Amygdala (tissue), 56 donors: ENCODE measurements at places on chromosomes 7 and 10.

- no peak for DNase-seq
Measured at GRCh38 chr7:45563401-45563800, 10.8 kb upstream of the ADCY1 start.

GRCh38 chr10:55367555-55367954 lies 566.5 kb upstream of the PCDH15 start:
- DNase-seq = no peak

- no peak for DNase-seq
Measured at GRCh38 chr10:10332786-10333185, 684.9 kb upstream of the CELF2 start.

DNA sequence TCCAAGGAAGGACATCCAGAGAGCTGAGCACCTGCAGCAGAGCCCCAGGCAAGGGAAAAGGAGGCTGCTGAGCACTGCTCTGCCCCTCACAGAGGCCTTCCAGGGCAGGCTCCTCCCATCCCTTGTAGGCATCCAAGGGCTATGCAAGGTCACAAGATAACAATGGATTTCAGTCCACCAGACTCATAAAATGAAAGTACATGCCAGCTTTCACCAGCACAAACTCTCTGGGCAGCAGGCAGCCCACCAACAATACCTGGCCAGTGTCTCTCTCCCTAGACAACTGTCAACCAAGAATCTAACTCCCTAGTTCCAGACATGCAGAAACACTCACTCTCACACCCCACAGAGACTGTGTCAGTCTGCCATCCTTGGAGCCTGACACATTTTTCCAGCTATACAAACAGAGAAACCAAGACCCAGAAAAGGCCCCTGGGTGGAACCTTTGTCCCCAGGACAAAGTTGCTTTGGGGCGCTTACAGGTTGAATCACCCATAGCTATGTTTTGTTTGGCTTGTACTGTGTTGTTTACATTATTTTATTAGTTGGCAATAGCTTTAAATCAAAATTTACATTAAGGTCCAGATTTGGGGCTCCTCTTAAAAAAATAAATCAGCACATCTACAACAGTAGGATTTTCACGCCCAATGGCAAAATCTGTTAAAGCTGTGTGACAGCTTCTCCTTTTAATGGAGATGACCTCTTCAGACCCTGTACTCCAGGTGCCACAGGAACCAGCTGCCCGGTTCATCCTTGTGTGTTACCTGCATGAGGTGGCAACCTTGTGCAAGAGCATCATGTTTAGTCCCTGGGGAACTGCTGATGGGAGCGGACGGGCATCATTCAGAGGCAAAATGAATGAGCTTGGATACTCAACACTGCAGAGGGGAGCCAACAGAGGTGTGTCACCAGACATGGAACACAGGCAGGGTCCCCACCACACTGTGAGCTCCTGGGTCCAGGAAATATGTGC lies 5.2 kb downstream of the GRID1 start:
- DNase-seq = no peak

GRCh38 chr10:59995862-59996261 lies 89.5 kb upstream of the CCDC6 start:
- DNase-seq = no peak

DNA sequence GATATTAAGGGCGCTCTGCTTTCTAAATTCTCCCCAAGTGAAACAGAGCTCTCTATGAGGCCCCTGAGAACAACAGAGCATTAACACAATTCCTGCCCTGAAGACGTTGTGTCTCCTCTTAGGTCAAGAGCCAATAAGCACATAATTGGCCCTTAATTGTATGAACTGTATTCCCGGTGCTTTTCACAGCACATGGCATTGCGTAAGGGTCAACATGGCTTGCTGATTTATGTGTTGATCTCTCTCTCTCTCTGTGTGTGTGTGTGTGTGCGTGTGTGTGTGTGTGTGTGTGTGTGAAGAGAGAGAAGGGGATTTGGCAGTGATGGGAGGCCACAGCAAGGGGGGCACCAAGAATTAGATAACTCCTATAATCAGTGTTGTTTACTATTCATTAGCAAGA lies 40.5 kb downstream of the LYZL1 start:
- DNase-seq = no peak

- DNase-seq = no peak
Measured at GRCh38 chr7:36261019-36261754, 108.1 kb downstream of the EEPD1 start.

DNA sequence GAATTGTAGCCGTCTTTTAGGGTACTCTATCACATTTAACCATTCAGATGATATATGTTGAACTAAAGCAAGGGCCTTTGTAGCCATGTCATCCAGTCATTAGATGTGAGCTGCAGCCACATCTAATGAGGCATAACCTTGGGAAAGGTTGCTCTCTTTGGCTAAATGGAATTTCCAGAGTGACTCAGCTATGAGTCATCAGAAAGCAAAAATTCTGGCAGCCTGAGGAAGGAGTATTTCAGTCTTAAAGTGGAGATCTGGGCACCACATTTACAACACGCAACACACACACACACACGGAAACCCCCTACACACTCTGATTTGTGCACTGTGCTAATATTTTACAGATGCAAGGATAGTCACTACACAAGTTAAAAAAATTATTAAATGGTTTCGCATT lies 176.9 kb upstream of the ZWINT start:
- no peak for DNase-seq

DNA sequence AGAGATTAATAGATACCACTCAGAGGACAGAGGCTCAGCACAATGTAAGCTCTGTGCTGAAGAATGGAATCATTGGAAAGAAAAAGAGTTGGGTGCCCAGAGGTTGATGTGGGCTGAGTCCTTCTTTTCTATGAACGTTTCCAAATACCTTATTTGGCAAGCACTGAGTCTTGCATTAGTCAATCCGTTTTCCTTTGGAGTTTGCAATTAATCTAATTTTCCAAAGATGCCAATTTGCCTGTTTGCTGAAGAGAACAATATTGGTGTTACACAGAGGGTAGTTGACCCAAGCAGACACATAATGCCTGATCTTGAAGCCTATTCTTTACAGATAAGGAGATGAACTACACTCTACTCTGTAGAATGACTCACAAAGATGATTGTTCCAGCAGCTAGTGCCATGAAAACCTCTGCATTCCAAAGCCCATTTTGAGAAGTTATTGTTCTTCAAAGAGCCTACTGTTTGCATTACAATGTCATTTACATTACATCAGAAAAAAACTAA lies 55.4 kb upstream of the MET start:
- no peak for DNase-seq

DNA sequence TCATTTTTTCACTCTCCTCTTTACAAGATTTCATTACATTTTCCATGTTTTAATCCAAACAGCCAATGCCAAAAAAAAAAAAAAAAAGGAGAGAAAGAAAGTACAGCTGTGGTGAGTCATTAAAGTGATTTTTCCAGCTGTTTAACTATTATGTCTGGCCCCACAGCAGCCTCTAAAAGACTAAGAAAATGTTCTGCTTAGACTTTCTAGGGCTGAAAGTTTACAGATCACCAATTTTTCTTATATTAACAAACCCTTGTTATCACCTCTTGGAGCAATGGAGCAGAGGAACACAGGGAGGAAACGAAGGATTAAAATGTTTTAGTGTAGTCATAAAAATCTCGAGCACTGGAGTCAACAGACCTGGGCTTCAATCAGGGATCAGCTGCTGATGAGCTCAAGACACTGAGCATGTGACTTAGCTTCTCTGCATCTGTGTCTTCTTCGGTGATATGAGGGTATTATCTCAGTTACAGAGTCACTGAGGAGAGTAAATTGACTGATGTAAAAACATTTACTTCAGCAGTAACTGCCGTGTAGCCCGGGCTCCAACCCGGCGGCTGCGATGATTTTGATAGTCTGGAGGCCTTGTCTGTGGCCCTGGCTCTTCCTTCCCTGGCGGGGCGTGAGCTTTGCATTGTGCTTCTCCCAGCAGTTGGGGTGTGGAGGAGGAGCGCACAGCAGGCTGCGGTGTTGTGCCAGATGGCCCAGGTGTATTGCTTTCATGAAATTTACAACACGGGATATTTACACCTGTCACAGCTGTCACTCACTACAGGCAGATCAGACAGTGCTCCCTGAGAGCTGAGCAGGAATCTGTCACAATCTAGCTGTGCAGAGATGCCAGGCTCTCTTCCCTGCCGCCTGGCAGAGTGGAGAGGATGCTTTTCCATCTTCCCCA lies 298.3 kb upstream of the FZD8 start:
- DNase-seq = no peak

- no peak for DNase-seq
Measured at GRCh38 chr7:95525503-95525902, 39.8 kb downstream of the ASB4 start.

DNA sequence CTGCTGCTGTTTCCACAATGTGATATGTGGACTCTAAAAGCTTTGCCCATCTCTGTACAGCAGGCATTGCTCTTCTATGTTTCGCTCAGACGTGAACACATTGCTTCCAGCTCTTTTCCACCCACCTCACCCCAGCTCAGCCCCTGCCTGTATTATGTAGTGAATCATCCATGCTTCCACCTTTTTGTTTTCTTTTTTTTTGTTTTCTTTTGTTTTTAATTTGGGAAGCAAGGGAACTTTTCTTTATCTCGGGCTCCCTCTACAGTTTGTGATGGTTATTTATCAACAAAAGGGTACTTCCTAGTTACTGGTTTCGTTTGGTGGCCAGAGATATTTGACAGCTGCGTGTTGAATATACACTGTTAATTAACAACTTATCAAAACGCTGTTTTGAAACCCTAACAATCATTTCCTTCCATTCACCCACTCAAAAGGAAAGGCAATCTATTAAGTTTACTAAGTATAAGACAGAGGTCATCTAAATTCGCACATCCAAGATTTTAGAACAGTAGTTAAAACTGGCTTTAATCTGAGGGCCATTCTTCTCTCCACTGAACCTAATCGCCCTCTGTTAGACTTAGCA lies 127.9 kb upstream of the STK17A start:
- no peak for DNase-seq

DNA sequence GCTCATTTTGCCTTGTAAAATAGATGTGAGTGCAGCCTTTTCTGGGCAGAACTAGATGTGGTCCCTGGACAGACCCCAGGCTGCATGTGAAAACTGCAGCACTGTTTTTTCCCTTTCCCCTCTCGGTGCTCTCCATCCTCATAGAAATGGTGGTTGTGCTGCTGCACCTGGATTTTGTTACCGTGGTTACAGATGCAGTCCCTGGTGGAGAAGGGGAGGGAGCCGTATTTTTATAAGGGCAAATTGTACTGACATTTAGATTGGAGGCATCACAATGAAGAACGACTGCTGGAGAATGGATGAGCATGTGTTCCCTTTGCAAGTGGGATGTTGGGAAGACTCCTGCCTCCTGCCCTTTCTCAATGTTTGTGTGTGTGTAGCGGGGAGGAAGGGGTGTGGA lies 469.9 kb downstream of the CCSER2 start:
- no peak for DNase-seq

- no peak for DNase-seq
Measured at GRCh38 chr10:35417795-35418194, 81.5 kb downstream of the CCNY start.

DNA sequence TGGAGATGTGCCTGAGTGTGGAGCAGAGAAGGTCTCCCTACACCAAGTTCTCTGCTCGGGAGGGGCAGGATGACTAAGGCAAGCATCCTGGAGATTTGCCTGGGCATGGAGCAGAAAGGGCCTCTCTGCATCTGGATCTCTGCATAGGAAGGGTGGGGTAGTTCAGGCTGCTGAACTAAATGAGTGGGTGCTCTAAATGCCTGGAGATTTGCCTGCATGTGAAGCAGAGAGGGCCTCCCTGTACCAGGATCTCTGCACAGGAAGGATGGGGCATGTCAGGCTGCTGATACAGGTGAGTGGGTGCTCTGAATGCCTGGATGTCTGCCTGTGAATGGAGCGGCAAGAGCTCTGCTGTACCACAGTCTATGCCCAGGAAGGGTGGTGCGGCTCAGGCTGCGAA lies 680.7 kb downstream of the SUGCT start:
- DNase-seq = no peak

GRCh38 chr10:29630205-29631048 lies 4.3 kb downstream of the SVIL start:
- DNase-seq = no peak

- no peak for DNase-seq
Measured at GRCh38 chr7:26375726-26376174, 84.1 kb downstream of the SNX10 start.

GRCh38 chr10:89159761-89160160 lies 47.4 kb downstream of the CH25H start:
- DNase-seq = no peak

DNA sequence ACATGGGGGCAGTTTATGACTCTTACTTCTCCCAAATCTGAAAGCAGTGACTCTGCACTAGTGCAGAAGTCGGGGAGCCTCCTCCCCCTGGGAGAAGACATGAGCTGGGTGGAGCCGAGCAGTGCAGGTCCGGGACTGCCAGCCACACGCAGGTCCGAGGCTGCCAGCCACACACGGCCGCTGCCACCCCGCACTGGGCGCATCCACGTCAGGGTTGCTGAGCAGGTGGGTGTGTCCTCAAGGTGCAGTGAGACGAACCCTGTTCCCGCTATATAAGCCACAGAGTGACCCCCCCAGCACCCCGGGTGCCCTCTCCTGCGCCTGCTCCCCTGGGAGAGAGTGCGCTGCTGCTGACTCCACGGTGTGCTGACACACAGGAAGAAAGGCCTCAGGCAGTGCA lies 430.2 kb downstream of the PTPRN2 start:
- DNase-seq = no peak

DNA sequence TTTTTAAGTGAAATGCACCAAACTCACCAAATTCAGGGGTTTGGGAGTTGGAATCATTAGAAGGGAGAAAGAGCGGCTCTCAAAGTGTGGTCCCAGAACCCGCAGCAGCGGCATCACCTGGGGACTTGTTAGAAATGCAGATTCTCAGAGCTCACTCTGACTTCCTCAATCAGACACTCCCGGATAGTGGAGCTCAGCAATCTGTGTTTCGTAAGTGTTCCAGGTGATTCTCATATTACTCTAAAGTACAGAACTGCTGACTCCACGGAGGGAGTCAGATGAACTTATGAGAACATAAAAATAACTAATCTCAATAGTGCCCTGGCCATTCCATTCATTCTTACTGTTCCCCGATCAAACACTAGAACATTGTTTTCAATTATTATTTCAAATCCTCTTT lies 358.7 kb upstream of the MYO3A start:
- no peak for DNase-seq

DNA sequence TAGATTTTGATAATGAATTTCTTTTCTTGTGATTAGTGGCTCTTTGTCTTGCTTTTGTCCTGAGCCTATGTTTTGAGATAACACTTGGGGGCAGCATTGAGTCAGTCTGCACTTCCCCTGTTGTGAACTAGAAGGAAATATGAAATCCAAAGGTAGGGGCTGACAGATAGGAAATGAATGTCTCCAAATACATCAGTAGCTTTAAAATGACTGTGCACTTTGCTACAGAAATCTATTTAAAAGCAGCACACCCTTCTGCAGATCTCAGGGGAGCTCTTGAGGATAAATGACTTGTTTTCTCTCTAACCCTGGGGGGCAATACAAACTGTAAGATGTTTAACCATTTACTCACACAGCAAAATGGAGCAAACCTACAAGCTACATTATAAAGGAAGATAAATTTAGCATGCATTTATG lies 176.0 kb upstream of the MYO3A start:
- peak; percentile 21 for DNase-seq

- peak; percentile 3 for DNase-seq
Measured at GRCh38 chr7:139362981-139363380, 3.3 kb downstream of the LUC7L2 start.

- DNase-seq = no peak
Measured at GRCh38 chr7:73427902-73428787, 5.4 kb upstream of the FZD9 start.
